ENCODE measurements at places on chromosomes 11 and 22. TPM values are rescaled to one million over a fixed set of nuclear protein-coding genes. Genes with fewer than 3 reads are reported as not detected.

DNA sequence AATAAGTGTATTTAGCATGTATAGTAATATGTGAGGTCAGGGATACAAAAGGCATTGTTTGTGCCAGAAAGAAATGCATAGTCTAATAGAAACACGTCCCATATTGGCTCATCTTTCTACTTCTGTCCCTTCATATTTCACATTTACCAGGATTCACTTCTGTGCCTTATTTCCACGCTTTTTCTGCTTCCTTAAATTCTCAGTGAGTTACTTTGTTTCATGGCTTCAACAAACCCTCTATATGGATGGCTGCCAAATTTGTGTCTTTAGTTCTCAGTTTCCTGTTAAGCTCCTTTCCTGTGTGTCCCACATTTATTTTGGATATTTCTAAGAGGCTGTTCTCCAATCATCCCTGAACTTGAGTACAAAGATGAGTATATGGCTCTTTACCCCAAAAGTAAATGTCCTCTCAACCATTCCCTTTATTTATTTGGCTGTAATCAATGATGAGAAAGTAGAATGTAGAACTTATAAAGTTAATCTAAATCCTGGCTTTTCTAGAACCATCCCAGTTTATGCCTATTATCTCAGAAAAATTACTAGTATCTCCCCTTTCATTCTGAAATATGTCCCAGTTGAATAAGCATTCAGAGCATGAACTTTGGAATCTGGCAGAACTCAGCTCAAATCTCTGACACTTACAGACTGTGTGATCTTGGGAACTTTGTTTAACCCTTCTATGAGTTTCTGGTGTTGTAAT is 23.5 kb downstream of the OR8B12 start:
- H3K4me1 ChIP-seq: no peaks in the 10 kb centered on the region
- H3K27ac ChIP-seq: no peak overlapping the region
- H3K4me3 ChIP-seq: no peak overlapping the region
- H3K36me3 ChIP-seq: no peaks in the 10 kb centered on the region
- no peak for DNase-seq
- no peaks in the 10 kb centered on the region for H3K27me3 ChIP-seq

Gene MOGAT2
- total RNA-seq: 0.14 TPM

GRCh38 chr11:96013461-96014213 is 89.7 kb upstream of the MTMR2 start:
- no peaks in the 10 kb centered on the region for H3K4me1 ChIP-seq
- DNase-seq: no peak
- H3K36me3 ChIP-seq: no peaks in the 10 kb centered on the region
- H3K27ac ChIP-seq: no peak overlapping the region

Gene OR5B21
- total RNA-seq: not detected
